ENCODE measurements at places on chromosomes 1 and 21.

- no peak for DNase-seq
These were observed 255.6 kb downstream of the GRIK3 start for GRCh38 chr1:36778740-36779139.

- DNase-seq, result no peak
These were observed 30.7 kb upstream of the IL20 start for GRCh38 chr1:206834711-206835110.

GRCh38 chr1:90045853-90046563 is 51.1 kb downstream of the ZNF326 start:
- no peak for DNase-seq

GRCh38 chr1:190172651-190173430 is 304.8 kb downstream of the BRINP3 start:
- DNase-seq, result no peak

DNA sequence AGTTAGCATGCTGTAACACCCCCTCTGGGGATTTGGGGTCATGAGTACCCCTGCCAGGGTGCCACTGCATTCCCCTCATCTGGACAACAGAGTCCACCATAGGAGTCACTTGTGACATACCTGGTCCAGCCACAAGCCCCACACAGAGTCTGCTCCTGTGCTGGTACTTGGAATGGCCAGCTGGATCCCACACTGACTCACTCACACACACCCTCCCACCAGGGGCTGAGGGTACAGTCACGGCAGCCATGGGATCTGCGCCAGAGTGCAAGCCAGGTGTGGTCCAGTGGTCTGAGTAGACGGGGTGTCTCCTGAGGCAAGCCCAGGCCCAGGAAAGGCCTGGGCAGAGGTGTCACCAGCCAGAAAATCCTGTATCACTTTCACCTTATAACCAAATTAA is 67.7 kb downstream of the MRPL39 start:
- no peak for DNase-seq

GRCh38 chr1:154430903-154431302 is 25.8 kb downstream of the IL6R start:
- no peak for DNase-seq

GRCh38 chr1:150688763-150689162 is 8.2 kb downstream of the GOLPH3L start:
- DNase-seq, result no peak

DNA sequence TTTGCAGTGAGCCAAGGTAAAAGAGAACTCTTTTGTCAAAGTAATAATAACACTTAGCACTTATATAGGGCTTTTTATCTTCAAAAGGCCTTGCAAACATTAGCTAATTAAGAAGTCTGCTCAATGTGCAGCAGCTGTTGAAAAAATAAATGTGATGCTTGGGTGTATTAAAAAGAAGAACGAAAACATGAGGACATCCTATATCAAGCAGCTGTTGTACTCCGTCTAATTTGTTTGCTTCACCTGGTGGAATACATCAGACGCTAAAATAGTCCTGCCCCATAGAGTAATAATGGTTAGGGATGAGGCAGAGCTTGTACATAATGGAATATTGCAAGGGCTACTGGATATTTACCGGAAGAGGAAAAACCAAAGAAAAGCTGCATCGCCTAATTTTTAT is 299.5 kb downstream of the ST6GALNAC3 start:
- no peak for DNase-seq

GRCh38 chr1:166383137-166383536 is 216.3 kb upstream of the FAM78B start:
- DNase-seq, result no peak

DNA sequence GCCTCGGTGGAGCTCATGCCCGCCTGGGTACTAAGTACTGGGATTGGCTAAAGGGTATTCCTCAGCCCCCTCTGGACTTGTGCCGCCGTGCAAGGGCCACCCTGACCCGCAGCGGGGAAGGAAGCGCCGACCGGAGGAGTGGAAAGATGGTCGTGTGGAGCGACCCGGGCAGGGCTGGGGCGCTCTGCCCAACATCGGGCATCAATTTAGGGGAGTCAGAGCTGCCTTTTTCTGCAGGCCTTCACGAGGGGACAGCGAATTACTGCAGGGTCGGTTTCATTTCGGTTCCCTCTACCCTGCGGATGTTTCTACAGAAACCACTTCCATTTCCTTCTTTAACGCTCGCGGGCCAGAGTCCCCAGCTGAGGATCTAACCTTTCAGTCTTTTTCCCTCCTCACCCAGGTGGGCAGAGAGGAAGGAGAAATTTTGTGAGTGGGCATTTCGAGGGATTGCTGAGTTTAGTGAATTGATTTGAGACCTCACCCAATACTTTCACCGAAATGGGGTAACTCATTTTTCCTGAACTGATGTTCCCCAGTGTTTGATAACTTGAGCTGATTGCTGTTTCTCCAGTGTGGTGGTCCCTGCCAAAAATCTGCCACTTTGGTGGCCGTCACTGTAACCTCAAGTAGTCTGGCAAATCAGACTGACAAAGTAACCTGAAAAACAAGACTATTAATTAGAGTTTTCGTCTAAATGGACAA is 1.1 kb downstream of the TOR1AIP1 start:
- DNase-seq, result no peak

- DNase-seq, result no peak
These were observed 765 bp upstream of the BMP8A start for GRCh38 chr1:39490596-39491145.

DNA sequence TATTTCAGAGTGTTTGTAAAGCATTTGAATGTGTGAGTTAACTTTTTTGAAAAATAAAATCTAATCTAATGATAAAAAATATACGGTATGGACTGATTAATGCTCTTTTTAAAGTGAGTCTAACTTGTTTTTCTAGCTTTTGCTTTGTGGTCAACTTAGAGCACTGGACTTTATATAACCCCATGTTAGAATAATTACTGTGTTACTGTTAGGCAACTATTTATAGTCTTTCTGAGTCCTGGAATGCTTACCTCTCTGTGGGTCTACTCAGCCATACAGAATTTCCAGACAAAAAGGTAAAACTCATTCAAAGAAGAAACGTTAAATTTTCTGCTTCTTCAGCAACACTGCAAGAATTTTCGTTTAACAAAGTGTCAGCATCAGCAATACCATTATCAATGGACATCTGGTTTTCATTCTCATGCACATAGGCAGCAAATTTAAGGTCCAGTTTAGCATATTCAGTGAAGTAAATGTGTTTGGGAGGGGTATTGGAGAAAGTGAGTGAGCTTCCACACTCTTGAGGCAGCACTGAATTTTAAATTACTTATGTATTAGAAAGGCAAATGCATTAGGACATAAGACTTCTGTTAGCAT is 664.7 kb upstream of the NEGR1 start:
- no peak for DNase-seq

GRCh38 chr1:236786453-236786852 is 8.6 kb upstream of the MTR start:
- no peak for DNase-seq

GRCh38 chr1:172849653-172850052 is 190.8 kb downstream of the FASLG start:
- no peak for DNase-seq

DNA sequence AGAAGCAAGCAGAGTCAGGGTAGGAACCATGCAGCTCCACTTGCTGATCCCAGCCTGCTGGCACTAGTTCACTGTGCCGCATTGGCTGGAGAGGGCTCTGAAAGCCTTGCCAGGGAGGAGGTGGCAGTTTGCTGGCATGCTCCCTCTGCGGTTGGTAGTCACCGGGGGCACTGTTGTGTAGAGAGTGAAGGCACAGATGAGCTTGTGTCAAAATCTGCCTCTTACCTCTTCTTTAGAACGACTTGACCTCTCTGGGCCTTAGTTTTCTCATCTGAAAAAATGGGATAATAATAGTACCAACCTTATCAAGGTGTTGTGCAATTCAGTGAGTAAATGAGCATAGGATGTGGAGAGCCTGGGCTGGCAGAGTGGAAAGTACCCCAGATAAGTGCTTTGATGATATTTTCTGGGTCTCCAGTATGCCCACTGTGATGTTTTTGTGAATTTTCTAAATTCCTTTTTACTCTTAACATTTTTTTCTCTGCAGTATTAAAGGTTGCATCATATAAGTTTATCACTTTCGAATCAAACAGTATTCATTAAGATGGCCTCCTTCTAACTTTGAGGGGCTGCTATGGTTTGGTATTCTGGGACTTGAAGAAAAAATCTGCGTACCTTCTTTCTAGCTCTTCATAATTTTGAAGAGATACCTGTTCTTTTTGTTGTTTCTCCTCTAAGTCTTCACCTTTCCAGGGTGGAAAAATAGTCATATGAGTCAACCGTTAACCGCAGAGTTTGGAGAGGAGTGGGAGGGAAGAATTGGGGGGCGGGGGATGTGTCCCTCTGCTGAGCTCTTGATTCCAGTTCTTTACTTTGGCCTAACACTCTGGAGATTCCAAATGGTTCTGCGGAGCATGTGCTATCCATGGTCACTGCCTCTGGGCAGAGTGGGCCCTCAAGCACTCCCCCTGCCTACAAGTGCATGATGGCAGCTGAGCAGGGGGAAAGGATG is 26.8 kb downstream of the SZRD1 start:
- no peak for DNase-seq

- DNase-seq, result no peak
These were observed 66.8 kb downstream of the DOP1B start for GRCh38 chr21:36223451-36223850.

GRCh38 chr1:228827019-228827418 is 91.7 kb downstream of the RHOU start:
- DNase-seq, result no peak

DNA sequence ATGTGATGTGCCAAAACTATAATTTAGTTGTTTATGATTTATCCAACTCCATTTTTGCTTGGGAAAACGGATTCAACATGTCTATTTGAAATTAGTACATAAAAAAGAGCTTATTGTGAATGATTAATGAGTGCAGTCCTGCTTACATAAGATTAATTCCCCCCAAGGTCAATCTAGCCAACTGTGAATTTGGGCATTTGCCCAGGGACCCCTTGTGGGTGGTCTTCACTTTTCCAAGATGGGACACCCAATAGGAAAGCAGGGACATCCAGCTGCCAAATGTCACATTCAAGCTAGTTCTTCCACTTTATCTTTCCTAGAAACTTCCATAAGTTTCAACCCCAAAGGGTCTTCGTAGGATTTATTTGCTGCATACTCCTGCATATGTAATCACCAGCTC is 362.4 kb upstream of the PKN2 start:
- DNase-seq, result no peak

DNA sequence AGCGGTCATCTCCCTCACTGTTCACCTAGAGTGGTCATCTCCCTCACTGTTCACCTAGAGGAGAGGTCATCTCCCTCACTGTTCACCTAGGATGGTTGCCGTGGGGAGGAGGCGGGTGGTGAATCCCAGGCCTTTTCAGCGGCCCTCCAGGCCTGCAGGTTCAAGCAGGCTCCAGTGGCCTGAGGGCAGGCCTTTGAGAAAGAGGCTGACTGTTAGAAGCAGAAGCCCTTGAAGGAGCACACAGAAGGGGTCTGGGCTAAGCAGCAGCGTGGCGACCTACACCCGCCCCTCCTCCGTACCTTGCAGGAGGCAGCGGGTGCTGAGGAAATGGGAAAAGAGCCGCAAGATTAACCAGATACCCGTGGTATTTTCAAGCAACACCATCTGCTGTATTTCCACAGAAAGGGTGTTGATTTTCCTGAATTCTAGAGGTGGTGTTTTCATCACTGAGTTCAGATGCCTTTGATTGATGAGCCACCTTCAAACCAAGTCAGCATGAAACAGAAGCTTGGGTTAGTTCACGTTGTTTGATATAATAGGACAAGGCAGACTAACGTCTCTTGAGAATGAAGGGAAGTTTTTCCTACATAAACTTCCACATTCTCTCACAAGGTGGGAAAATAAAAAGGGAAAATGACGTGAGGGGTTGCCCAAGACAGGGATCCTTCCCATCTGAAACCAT is 289.5 kb downstream of the KIF26B start:
- DNase-seq, result no peak

DNA sequence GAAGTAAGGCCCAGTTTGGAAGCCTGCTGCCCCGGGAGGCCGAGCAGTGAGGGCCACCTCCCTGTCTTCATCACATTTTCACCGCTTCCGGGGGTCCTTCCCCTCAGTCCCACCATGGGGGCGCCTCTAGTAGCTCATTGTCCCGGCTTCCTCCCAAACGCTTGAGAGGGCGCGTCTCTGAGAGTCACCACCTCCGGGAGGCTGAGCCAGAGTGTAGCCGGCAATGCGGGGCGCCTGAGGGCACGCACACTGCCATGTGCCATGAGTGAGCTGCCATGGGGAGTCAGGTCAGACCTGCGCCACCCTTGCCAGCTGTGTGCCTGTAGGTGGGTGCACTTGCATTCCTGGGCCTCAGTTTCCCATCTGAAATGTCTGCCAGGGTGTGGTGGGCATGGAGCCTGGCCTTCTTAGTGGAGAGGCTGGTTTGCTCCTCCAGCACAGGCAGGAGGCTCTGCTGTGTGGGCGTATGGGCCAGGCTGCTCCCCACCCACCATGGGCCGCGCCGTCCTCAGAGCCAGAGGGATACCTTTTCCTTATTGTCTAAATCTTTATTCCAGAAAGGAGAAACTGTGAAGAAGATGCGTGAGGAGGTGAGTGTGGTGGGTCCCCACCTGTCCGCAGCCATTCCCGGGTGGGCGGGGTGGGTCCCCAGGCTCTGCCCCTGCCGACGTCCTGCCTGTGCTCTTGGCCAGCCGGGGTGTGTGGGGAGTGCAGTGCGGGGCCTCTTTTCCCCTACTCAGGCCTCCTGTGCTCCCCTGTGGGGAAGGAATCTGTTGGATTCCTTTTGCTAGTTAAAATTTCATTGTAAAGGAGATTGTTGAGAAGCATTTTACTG is 81.3 kb upstream of the COL6A1 start:
- no peak for DNase-seq

DNA sequence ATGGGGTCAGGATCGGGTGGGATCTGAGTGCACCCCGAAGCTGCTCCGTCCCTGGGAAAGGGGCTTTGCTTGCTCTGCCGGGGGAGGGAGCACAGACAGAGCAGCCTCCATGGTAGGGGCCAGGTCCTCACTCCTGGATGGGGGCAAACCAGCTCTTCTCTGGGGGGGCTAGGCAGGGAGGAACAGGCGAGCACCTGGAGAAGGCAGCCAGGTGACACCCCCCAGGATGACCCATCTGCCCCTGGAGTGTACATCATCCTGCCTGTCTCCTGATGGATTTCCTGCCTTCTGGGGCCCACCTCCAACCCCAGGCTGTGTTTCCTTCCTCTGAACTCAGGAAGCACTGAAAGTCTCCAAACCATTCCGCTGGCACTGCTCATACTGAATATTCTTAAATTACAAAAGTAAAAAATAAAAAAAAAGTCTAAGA is 248.0 kb downstream of the RHOU start:
- DNase-seq, result no peak

DNA sequence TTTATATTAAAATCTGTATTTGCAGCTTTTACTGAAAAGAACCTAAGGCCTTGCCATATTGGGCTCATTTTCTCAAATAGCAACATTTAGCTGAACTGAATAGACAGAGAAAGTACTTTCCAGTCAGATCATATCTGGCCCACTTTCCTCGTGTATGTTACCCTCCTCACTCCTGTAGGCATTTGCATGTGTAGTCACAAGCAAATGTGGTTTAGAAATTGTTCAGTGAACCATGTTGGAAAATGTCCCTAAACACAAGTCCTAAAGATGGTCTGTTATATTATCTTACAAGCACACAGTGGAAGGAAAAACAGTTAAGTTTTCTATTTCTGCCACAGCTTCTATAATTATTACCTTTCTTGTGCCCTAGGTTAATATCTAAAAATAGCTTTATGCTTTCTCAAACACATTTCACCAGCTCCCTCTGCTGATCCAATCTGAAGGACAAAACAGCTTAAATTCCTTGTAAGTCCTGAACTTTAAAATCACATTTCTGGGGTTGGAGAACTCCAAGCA is 606 bp upstream of the FMO4 start:
- DNase-seq, result no peak

GRCh38 chr1:89460325-89460724 is 64.3 kb upstream of the LRRC8B start:
- no peak for DNase-seq

GRCh38 chr1:43708002-43708410 is 670 bp downstream of the ST3GAL3 start:
- DNase-seq, result no peak

Data from activated CD8-positive, alpha-beta memory T cell treated with anti-CD3 and anti-CD28 coated beads for 1 hour (primary cell).